T-helper 2 cell treated with Interferon-gamma antibody and Interleukin-4, amounts not matched to agents 5 μg/mL and 100 μg/mL, for 36 hours (primary cell): ENCODE measurements at places on chromosomes 1 and 21.

- DNase-seq, result no peak
Observed at GRCh38 chr1:17755120-17755519, at the start of gene ACTL8. TSS of gene ACTL8 (plus strand) at chr1:17755333. CDS start at chr1:17823009, 67,676 bp downstream.

DNA sequence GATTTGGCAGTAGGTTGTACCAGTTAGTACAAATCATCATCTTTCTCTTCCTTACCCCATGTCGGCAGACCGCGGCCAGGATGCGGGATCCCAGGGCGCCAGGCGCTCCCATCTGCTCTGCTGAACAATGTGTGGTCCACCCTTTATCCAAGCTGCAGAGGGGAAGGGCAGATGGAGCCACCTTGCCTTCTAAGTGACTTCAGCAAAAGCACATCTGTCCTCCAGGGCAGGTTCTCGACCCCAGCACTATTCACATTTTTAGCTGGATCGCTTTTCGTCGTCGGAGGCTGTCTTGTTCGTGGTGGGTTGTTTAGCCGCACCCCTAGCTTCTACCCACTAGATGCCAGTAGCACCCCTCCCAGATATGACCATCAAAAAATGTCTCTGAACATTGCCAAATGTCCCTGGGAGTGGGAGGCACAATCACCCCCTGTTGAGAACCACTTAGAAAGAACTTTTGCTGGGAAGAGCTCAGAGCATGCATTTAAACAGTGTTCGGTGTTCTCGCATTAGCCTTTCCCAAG lies 58.1 kb upstream of the SIM2 start:
- DNase-seq, result no peak

- no peak for DNase-seq
Observed at GRCh38 chr1:41659159-41659495, 174.6 kb upstream of the EDN2 start.

DNA sequence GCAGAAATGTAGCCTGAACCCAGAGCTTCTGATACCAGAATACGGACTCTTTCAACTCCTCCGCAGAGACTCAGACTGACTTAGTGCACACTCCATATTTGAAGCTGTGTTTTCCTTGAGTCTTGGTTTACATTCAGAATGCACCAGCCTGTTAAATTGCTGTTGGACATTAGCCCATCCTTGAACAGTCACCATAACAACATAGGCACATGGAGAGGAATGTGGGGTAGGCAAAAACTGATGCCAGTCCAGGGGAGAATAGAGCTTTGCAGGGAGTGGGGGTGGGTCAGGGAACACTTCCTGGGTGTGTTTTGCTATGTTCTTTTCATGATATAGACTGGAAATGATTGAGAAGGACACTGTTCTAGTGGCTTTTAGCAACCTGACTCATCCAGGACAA lies 76.3 kb upstream of the CACNA1E start:
- no peak for DNase-seq

DNA sequence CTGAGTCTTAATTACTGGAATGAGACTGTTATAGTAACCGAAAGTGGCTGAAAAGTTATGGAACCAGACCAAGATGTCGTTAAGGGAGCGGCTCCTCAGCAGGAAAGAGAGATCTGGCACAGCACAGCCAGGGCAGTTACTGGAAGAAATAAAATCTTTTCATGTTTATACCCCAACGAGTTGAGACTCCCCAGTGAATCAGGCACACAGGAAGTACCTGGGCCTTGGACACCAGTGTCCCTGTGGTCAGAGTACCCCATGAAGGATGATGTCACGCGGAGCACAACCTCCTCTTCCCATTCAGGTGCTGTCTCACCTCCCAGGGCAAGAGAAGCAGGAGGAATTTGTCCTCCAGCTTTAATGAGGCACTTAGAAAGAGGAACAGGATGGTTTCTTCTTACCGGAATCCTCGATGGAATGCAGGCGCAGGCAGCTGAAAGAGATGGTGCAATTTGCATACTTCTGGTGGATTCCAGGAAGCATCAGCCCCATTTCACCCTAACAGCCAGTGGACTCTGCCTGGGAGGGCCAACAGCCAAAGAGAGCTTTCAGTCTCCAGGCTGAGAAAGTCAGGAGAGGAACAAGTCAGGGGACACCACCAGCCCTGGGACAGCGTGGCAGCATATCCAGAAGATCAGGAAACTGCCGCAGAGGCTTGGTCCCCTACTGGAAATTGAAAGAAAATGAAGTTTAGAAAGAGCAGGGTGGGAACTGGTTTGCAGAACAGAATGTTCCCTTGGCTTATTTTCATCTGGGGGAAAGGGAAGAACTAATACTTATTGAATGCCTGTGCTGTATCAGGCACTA lies 35.9 kb upstream of the CTTNBP2NL start:
- no peak for DNase-seq

DNA sequence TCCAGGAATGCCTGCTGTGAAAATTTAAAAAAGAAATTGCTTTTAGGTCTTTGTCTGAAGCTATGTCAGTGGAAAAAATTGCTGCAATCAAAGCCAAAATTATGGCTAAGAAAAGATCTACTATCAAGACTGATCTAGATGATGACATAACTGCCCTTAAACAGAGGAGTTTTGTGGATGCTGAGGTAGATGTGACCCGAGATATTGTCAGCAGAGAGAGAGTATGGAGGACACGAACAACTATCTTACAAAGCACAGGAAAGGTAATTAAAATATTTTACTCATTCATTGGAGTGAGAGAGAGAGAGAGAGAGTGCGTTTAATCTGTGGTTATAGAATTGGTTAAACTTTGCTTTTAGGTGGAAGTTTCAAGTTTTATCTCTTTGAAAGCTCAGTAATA lies 20.0 kb downstream of the CDC73 start:
- peak; percentile 37 for DNase-seq

GRCh38 chr1:69657971-69658370 lies 90.2 kb downstream of the LRRC7 start:
- DNase-seq, result no peak

DNA sequence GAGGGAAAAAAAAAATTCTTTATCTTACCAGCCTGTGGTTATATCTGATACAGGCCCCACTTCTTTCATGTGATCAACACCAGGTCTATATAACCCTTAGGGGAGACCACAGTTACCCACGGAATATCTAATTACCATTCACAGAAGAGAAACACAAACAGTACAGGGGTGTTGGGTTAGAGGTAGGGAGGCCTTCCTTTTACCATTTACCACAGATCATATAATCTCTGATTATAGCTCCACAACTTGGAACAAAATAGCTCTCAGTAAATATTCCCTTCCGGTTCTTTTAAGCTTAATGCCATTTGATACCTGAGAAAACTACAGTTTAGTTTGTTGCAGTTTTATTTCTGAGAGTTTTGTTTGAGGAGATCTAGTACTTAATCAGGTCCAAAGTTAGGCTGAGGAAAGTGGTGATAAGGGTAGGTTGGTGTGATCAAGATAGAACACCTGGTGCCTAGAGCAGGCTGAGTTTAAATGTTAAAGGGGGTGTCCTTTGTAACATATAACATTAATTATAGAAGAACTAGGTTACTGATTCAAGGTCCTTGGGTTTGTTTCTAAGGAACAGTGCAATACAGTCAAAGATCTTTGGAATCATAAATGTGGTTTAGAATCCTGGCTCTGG lies 14.1 kb downstream of the EPB41 start:
- no peak for DNase-seq

DNA sequence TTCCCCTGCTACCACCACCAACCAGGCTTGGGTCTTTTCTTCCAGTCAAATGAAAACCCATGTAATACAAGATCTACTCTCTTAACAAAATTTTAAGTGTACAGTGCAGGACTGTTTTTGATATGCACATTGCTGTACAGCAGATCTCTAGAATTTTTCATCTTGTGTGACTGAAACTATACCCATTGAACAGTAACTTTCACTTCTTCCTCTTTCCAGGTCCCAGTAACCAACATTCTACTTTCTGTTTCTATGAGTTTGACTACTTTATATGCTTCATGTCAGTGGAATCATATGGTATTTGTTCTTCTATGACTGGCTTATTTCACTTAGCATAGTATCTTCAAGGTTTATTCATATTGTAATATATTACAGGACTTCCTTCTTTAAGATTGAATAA lies 45.3 kb upstream of the PLPPR4 start:
- no peak for DNase-seq

- DNase-seq, result peak; percentile 2
Observed at GRCh38 chr21:46079352-46080170, 18.4 kb upstream of the COL6A2 start.

- no peak for DNase-seq
Observed at GRCh38 chr1:208628022-208628914, 384.1 kb upstream of the PLXNA2 start.

GRCh38 chr1:30525971-30526651 lies 197.3 kb downstream of the MATN1 start:
- no peak for DNase-seq

GRCh38 chr1:230836793-230837192 lies 31.5 kb downstream of the C1orf198 start:
- no peak for DNase-seq

DNA sequence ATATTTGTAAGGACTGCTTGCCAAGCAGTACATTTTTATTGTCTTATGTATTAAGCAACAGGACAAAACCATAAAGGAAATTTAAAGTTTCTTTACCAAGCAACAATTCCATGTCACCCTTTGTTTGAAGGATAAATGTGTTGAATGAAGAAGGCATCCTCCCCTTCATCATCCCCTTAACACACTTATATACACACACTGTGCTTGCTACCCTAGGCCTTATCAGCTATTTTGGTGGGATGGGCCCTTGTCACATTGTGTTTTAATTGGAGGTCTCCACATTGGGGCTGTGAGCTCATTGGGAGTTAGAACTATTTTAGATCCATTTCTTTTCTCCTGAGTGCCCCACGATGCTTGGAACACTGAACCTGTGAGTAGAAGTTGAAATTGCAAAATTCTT lies 1.9 kb downstream of the VANGL1 start:
- no peak for DNase-seq

- DNase-seq, result no peak
Observed at GRCh38 chr1:43288058-43288784, 2.8 kb upstream of the C1orf210 start.

GRCh38 chr1:63122079-63122478 lies 200.3 kb upstream of the FOXD3 start:
- no peak for DNase-seq

- no peak for DNase-seq
Observed at GRCh38 chr1:94611681-94612475, 70.3 kb upstream of the F3 start.

DNA sequence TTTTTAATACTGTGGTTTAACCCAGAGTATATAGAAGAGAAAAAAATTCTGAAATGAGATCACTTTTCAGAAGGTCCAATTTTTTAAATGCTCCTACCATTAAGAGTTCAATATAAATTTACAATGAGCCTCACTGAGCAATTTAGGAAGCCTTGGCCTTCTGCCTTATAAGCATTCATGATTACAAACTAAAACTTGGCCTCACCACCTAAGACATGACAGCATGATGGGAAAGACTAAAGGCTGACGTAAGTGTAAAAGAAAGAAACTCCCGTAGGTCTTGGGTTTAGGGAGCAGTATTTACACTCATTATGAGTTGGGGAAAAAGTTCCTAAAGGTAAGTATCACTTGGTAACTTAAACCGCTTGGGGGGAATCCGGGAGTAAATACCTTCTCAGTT lies 70.7 kb upstream of the ESRRG start:
- no peak for DNase-seq

GRCh38 chr1:24801176-24801575 lies 55.9 kb downstream of the CLIC4 start:
- no peak for DNase-seq

DNA sequence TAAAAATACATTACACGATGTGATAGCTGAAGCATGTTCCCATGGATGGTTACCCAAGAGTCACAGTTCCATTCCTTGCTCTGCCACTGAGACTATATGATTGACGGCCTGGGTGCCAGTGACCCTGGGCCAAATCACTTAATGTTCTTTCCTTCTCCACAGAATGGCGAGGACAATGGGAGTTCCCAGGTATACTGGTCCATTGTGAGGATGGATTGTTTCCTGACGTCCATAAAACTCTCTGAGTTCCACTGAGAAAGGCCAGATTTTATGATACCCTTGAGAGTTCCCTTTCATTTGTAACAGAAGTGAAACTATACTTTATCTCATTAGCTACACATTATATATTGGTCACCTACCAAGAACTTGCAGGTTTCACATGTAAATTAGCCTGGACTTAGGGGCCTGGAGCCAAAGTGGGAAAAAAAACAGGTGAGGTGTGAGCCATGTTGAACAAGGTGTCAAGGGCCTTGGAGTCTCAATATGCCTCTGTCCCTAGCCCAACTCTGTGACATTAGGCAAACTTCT lies 502.2 kb upstream of the DAB1 start:
- no peak for DNase-seq

DNA sequence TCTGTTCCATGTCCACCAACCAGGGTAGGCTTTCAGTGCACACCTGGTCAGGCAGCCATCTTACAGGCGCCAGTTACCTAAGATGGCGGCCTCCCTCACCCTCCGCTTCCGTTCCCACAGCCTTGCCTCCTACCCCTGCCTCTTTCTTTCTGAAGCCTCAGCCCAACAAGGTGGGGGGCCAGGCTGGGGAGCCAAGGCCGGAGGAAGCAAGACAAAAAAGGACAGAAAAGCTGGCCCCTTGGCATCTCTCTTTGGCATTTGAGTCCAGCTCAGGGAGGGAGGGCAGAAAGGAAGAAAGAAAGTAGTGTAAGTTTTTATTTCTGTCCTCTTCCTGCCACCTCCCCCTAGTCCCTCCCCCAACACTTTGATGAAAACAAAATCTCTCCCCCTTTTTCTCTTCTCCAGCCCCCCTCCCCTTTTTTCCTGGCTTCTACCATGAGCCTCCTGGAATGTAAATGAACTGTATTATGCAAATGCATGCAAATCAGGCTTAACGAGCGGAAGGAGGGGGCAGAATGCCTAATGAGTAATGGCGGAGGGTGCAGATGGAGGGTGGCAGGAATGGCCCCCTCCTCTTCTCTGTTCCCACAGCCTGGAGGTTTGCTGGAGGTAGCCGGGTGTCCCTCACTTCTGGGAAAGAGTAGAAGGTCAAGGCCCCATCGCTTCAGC lies 43.8 kb downstream of the RHBG start:
- DNase-seq, result no peak

DNA sequence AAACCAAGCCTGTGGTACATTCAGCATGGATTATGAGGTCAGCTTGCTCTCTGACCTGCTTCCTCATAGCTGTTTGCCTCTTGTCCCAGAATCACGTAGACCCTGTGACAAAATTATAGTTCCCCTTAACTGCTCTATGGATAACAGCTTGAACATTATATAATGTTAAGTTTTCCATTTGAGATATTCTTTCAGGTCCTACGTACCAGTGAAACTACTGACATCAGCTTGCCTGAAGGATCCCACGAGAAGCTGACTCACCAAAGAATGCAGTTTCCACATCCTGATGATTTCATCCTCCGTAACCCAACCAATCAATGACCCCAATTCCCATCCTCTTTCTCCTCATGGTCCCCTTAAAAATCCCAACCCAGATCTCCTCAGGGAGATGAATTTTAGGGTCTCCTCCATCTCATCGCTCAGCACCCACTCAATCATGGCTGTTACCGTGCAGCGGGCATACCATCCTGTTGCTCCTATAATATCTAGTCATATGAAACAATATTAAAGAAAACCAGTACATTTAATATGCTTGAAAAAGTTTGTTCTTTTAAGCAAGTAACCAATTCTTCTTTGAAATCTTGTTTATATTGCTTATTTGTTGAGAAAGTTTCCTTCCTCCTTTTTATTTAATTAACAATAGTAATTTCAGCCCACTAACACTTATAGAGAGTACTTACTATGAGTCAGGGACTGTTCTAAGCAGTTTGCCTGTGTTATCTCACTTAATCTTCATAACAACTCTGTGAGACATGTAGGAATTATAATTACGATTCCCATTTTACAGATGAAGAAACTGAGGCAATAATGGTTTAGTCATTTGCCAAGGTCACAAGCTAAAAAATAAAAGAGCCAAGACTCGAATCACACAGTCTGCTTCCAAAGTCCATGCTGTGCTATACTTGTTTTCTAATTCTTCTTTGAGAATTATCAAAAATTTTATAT lies 27.4 kb downstream of the CHML start:
- no peak for DNase-seq

- DNase-seq, result no peak
Observed at GRCh38 chr1:47621977-47622376, 184.1 kb downstream of the FOXD2 start.
